ENCODE measurements at places on chromosomes 6 and 20. TPM values are rescaled to one million over a fixed set of nuclear protein-coding genes. Genes with fewer than 3 reads are reported as not detected.

- H3K36me3 ChIP-seq: no peaks in the 10 kb centered on the region
- no peak overlapping the region for H3K27ac ChIP-seq
- H3K4me1 ChIP-seq: no peaks in the 10 kb centered on the region
- DNase-seq: no peak
- H3K4me3 ChIP-seq: no peak overlapping the region
These were observed 33.5 kb upstream of the LRFN2 start for GRCh38 chr6:40620574-40621240.

DNA sequence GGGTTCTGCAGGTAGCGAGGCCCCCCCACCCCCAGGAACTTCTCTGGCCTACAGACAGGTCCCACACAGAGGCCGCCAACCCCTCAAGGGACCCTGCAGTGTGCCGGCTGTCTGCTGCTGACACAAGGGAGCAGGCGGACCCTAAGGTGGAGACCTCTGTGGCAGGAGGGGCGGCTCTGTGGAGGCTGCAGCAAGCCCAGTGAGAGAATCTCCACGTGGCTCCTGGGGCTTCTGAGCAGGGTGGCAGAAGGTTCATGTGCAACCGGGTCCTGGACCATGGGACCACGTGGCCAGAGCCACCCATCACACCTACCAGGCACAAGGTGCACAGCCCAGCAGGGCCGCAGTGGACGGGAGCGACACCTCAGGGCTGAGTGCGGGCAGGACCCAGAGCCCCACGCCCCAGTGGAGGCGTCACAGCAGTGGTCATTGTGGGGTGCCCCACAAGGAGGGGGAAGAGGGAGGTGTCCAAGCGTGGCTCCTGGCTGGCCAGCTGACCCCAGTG, 4.3 kb downstream of the ARFRP1 start:
- H3K4me1 ChIP-seq: peaks cover 25% of the 10 kb centered on the region
- DNase-seq: no peak

GRCh38 chr20:32761831-32762753, at the start of gene DNMT3B:
Gene DNMT3B (plus strand): TSS chr20:32762385. CDS start chr20:32780324, 17,939 bp downstream.
- H3K27ac ChIP-seq: no peak within 1 kb of the TSS
- H3K36me3 ChIP-seq: no peaks in the 10 kb centered on the region
- peak; percentile 96 for DNase-seq
- peaks cover 13% of the 10 kb centered on the region for H3K4me1 ChIP-seq

- no peak overlapping the region for H3K4me3 ChIP-seq
- no peaks in the 10 kb centered on the region for H3K36me3 ChIP-seq
- H3K27me3 ChIP-seq: no peaks in the 10 kb centered on the region
- DNase-seq: no peak
These were observed 120.2 kb upstream of the RAB32 start for GRCh38 chr6:146423452-146423851.

FAM110A gene
- total RNA-seq: 18.9 TPM

GRCh38 chr6:109632405-109632804, 58.6 kb downstream of the AK9 start:
- no peaks in the 10 kb centered on the region for H3K27me3 ChIP-seq
- H3K4me3 ChIP-seq: no peak overlapping the region
- no peaks in the 10 kb centered on the region for H3K4me1 ChIP-seq
- DNase-seq: no peak

- H3K27ac ChIP-seq: no peak overlapping the region
- DNase-seq: peak; percentile 48
- no peak overlapping the region for H3K4me3 ChIP-seq
These were observed 1.7 kb upstream of the SCAF8 start for GRCh38 chr6:154731296-154732218.

KCNS1 gene
- total RNA-seq: 4.7 TPM

DNA sequence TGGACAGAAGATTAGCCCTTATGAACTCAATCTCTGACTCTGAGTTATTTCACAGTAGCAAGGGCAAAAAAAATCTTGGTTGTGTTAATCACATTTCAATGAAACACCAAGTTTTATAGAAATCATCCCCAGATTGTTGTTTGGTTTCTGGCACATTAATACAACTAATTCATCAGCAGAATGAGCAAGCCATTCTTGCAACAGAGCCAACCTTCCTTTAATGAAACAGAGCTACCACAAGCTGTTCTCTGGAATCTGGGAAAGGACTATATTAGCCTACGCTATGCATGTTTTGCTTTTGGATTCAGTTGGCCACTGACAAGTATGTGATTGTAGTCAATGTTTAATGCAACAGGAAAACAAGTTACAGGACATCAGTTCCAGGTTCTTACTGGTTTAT, 13.8 kb upstream of the POPDC3 start:
- no peak overlapping the region for H3K27ac ChIP-seq
- DNase-seq: no peak
- no peaks in the 10 kb centered on the region for H3K36me3 ChIP-seq
- H3K27me3 ChIP-seq: no peaks in the 10 kb centered on the region
- no peak overlapping the region for H3K4me3 ChIP-seq
- H3K4me1 ChIP-seq: no peaks in the 10 kb centered on the region

DNA sequence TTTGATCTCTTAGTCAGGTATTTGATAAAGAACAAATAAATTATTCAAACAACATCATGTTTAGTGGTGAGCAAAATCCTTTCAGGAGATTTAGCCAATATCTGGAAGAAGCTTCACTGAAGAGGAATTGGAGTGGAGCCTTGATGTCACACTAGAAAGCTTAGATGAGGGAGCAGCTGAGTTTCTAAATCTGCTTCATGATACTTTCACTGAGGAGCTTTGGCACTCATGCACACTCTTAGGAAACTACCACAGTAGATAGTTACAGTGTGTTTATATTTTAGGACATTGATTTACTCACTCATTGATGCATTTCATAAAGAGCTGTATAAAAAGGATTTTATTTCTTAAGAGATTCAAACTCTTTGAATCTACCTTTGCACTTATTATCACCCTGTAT, 366.2 kb upstream of the BTBD3 start:
- H3K4me1 ChIP-seq: no peaks in the 10 kb centered on the region
- no peaks in the 10 kb centered on the region for H3K36me3 ChIP-seq
- no peak overlapping the region for H3K27ac ChIP-seq
- H3K27me3 ChIP-seq: no peaks in the 10 kb centered on the region
- DNase-seq: no peak

SUPT3H gene
- 6.4 TPM for total RNA-seq

DNA sequence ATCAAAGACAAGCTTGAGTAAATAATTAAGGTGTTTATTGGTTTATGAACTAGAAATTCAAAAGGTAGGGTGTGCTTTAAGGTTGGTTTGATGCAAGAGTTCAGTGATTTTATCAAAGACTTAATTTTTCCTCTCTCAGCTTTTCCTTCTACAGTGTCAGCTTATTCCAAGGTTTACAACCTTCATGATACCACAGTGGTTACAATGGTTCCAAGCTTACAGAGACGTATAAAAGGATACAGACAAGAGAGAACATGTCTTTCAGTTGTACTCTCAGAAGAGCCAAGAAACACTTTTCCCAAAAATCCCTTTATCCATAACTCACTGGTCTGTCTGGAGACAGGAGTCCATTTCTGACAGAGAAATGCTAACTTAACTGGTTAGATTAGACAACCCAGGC, 93.5 kb upstream of the LOC128125822 start:
- H3K27ac ChIP-seq: no peak overlapping the region
- H3K4me3 ChIP-seq: no peak overlapping the region
- no peak for DNase-seq

DNA sequence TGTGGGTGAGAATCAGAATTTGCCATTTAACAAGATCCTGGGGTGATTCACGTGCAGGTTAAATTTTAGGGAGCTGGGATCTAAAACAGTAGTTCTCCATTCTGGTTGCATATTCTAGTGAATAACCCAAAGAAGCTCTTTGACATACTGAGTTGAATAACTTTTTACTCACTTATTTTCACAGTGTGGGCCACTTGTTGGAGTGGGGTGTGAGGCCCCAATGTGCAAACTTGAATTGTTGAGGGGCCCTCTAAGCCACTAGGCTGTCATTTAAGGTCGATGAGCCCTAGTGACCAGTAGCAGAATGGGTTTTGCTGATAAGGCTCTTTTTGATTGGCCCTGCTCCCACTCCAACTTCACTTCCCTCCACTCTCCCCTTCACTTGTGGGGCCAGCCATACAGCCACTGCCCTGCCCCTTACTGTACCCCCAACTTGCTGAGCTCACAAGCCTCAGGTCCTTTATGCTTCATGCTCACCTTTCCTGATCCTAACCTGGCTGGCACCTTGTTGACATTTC, 33.6 kb upstream of the RIPOR2 start:
- no peak overlapping the region for H3K4me3 ChIP-seq
- H3K4me1 ChIP-seq: no peaks in the 10 kb centered on the region
- no peak overlapping the region for H3K27ac ChIP-seq
- DNase-seq: no peak
- no peaks in the 10 kb centered on the region for H3K36me3 ChIP-seq
- no peaks in the 10 kb centered on the region for H3K27me3 ChIP-seq

- H3K36me3 ChIP-seq: no peaks in the 10 kb centered on the region
- no peak for DNase-seq
- H3K4me3 ChIP-seq: no peak overlapping the region
- H3K27me3 ChIP-seq: no peaks in the 10 kb centered on the region
These were observed 45.6 kb downstream of the FAM50B start for GRCh38 chr6:3894590-3895311.

DNA sequence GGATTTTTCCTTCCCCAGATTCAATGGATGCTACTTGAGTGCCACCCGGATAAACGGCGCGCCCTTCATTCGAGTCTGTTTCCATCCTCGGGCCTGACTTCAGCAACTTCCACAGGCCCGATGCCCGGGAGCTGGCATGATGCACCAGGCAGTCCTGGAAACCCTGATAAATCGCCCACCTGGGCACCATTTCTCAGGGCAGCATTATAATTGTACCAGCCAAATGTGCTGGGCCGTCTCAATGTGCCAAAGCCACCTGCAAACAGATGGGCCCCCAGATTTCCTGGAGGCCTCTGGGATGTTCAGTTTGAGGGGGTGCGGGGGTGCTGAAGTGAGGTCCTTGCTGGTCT, 65.8 kb downstream of the NOL4L start:
- no peak overlapping the region for H3K27ac ChIP-seq
- no peaks in the 10 kb centered on the region for H3K36me3 ChIP-seq
- H3K4me1 ChIP-seq: peaks cover 27% of the 10 kb centered on the region
- H3K4me3 ChIP-seq: no peak overlapping the region
- H3K27me3 ChIP-seq: no peaks in the 10 kb centered on the region

CGA gene
- total RNA-seq: not detected

DNA sequence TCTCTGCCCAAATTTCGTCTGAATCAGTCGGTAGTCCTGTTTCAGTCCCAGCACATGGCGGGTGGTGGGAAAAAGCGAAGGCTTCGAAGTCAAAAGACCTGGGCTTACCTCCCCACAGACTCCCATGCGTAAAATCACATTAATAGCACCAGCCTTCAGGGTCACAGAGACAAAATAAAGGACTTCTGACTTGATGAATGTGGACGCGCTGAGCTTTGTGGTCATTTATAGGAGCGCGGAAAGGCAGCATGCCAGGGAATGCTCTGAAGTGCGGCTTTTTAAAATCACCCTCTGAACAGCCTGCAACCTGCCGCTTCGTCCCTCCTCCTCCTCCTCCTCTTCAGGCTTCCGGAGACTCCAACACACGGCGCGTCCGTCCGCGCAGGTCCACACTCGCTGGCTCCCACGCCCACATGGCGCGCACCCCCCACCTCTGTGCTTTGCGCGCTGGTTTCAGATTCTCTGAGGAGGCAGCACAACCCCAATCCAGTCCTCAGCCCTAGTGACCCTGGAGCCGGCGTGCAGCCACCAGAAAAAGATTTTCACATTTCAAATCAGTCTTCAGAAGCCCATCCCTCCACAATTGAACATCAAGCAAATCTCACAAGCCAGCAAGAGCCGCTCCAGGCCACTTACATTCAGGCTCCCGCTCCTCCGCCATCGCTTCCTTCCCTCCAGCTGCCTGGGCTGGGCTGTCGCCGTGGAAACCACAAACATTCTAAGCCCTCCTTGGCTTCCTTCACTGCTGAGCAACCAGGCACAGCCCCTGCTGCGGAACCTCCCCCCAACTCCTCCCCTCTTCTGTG, at the start of gene C6orf118:
TSS of gene C6orf118 (minus strand) at position 680 of the 806 bp plus-strand sequence. CDS start at position 661, 19 bp downstream.
- H3K27ac ChIP-seq: no peak within 1 kb of the TSS
- peaks cover 12% of the 10 kb centered on the region for H3K4me1 ChIP-seq
- H3K36me3 ChIP-seq: no peaks in the 10 kb centered on the region
- H3K4me3 ChIP-seq: peak within 1 kb of the TSS; percentile 41

- no peaks in the 10 kb centered on the region for H3K36me3 ChIP-seq
- H3K27ac ChIP-seq: no peak within 1 kb of the TSS
- H3K27me3 ChIP-seq: peaks cover 6% of the 10 kb centered on the region
- DNase-seq: no peak
These were observed at the start of gene EDN3 for GRCh38 chr20:59300333-59301081. Gene EDN3 (plus strand): TSS chr20:59300611. CDS start chr20:59300813, 202 bp downstream.

CFAP61 gene
- 3.4 TPM for total RNA-seq
